Activated CD4-positive, alpha-beta T cell treated with anti-CD3 and anti-CD28 coated beads for 36 hours (primary cell): ENCODE measurements at places on chromosomes 12 and 14. TPM values are rescaled to one million over a fixed set of nuclear protein-coding genes. Genes with fewer than 3 reads are reported as not detected.

DNA sequence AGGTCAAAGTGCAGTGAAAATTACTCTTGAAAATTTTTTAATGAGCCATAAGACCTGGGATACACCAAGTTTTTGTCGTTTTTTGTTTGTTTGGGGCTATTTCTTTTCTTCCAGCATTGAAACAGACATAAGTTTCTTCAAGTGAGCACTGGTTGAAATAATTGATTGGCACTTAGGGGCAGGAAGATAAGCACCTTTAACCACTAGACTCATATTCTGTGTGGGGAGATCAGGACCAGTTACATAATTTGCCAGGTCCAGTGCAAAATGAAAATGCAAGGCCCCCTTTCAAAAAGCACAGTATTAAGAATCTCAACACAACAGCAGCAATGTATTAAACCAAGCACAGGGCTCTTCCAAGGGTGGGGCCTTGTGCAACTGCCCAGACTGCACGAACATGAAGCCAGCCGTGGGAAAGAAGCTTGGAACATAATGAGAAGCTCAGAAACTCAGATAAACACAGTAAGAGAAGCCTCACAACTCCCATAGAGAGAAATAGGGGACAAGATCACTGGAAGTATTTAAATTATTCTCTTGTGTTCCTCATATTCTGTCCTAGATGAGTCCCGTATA lies 3.2 kb upstream of the TCP11L2 start:
- no peak for DNase-seq

- peak; percentile 53 for DNase-seq
Measured at GRCh38 chr14:99687284-99688209, 3.4 kb downstream of the CYP46A1 start.

GRCh38 chr14:102551995-102552705 lies 40.3 kb upstream of the RCOR1 start:
- DNase-seq: peak; percentile 58

- peak; percentile 88 for DNase-seq
Measured at GRCh38 chr14:74905595-74906142, 17.4 kb downstream of the RPS6KL1 start.

DNA sequence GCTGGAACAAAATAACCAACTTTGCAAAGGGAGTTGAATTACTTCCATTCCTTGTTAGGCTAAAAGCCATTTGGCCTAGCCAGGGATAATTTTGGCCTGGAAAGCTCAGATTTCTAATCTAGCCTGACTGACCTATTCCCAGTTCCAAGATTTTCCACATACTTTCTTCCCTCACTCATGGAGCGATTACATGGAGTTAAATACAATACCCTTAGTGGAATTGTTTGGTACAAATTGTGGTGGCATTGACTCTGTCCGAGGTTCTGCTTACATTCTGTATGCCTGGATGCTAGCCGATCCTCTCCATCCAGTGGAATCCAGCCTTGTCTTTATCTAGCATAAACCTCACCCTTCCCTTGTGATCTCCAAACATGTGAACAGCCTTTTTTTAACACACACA lies 965.1 kb downstream of the DIO2 start:
- DNase-seq: no peak

DNA sequence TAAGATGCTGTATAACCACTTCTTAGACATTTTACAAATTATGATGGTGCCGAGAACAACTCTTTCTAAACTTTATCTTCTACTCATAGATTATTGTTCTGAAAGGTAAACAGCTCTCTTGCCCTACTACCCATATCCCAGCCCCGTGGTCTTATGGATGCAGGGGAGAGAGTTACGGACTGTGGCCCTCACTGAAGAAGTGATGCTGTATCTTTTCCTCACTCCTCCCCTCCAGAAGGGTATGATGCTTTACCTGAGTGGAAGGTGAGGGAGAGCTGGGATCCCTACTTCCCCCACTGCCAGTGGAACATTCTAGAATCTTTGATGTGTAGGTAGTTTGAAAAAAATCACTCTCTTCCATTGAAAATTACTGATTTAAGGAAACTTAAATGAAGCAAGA lies 3.5 kb downstream of the TSHR start:
- no peak for DNase-seq

- no peak for DNase-seq
Measured at GRCh38 chr14:33642080-33642479, 308.8 kb downstream of the EGLN3 start.

GRCh38 chr14:50822501-50823042 lies 8.4 kb downstream of the NIN start:
- DNase-seq: peak; percentile 29

- DNase-seq: no peak
Measured at GRCh38 chr14:51877810-51878209, 17.4 kb downstream of the GNG2 start.

- no peak for DNase-seq
Measured at GRCh38 chr14:62722406-62722805, 322.9 kb downstream of the KCNH5 start.

GRCh38 chr12:11621797-11622423 lies 27.6 kb upstream of the ETV6 start:
- peak; percentile 40 for DNase-seq

The A2ML1 gene
- not detected for total RNA-seq

The GPRC5A gene
- 0.35 TPM for total RNA-seq

The SLC38A4 gene
- total RNA-seq: not detected

The PARP11 gene
- 23.0 TPM for total RNA-seq

The DPPA3 gene
- not detected for total RNA-seq
